ENCODE measurements at places on chromosomes 7 and 10. TPM values are rescaled to one million over a fixed set of nuclear protein-coding genes. Genes with fewer than 3 reads are reported as not detected.

Gene GRM3
- total RNA-seq = not detected

- no peak for DNase-seq
Observed at GRCh38 chr10:78739444-78740053, 329.2 kb upstream of the ZMIZ1 start.

- DNase-seq = no peak
Observed at GRCh38 chr7:83586281-83586680, 62.7 kb downstream of the SEMA3E start.

- no peak for DNase-seq
Observed at GRCh38 chr10:88316292-88316861, 266.7 kb downstream of the RNLS start.

DNA sequence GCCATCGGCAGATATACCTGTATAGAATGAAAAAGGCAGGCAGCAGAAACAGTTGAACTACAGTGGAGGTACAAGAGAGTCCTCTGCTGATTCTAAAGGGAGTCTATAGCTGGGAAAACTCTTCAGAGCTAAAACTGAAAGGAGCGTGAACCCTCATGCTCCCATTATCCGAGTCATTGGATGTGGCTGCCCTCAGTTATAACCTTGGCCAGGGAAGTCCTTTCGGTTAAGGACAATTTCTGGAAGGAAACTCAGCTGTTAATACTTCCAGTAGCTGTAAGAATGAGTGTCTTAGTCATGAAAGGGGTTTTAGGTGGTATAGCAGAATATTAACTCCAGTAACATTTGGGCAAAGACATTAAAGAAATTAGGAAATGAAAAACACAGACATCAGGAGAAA is 14.6 kb upstream of the GNAT3 start:
- no peak for DNase-seq

DNA sequence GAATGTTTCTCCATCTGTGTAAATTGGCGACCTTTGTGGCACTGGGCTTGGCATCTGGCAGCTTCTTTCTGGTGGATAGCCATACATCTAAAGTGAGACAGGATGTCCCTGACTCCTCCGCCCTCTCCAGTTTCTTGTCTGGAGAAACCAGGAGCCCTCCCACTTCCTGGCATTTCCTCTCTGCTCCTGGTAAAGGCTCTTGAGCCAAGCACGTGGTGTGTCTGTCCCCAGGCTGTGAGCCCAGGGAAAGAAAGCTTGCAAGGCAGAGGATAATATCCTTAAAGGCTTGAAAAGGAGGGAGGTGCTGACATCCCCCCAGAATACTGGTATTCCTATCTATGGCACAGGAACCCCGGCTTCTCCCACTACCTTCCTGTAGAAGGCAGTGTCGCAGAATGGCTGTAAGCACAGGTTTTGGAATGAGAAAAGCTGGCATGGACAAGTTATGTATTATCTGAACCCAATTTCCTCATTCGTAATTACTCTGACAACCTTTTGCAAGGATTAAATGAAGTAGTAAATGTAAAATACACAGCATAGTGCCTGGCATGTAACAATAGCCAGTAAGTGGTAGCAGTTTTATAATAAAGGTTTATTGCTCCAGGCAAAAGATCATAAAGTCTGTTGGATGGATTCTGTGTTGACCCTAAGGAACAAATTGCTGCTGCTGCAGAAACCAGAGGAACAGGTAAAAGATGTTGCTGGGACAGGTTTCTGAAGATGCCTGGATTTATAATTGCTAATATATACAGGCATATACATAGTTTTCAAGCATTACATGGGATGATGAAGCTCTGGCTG is 11.8 kb upstream of the ACSL5 start:
- DNase-seq = peak; percentile 70

DNA sequence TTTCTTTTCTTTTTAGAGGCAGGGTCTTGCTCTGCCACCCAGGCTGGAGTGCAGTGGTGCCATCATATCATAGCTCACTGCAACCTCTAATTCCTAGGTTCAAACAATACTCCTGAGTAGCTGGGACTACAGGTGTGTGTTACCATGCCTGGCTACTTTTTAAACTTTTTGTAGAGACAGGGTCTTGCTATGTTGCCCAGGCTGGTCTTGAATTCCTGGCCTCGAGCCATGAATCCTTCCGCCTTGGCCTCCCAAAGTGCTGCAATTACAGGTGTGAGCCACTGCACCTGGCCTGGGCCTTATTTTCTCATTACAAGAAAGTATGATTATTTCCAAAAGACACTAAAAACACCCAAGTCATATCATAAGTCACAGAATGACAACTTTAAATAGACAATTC is 106.6 kb downstream of the CDK6 start:
- no peak for DNase-seq

GRCh38 chr7:47293884-47294555 is 287.9 kb downstream of the TNS3 start:
- DNase-seq = no peak

DNA sequence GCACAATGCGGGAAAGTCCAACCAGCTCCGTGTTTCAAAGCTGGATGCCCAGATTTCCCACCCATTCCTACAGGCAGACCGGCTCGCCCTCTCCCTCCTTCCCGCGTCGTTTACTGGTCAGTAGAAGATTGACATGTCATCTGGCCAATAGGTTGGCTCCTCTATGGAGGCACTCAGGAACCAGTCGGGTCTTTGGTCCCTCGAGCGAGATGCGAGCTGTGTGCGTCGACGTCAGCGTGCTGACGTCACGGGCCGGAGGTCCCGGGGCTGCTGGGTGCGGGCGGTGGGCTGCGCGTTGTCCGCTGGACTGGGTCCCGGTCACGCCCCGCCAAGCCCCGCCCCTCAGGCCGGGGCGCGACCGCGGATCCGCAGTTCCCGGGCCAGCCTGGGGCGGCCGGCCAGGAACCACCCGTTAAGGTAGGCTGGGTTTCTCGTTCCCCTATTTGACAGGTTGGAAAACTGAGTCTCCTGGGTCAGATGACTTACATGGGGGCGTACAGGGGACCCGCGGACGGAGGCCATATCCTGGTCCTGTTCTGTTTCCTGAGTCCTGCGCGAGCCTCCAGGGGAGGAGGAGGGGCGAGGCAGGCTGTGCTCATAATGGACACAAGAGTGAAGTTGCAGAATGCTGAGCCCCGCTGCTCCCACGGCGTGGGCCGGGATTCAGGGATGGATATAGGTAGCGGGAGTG is at the start of gene STARD3NL:
STARD3NL (plus strand) TSS at position 242 of the 691 bp plus-strand sequence. CDS start 29,260 bp downstream, outside the sequence.
- peak; percentile 100 for DNase-seq

GRCh38 chr7:138882249-138882648 is 84.3 kb upstream of the ATP6V0A4 start:
- no peak for DNase-seq

- no peak for DNase-seq
Observed at GRCh38 chr7:42457663-42458062, 220.7 kb upstream of the GLI3 start.

DNA sequence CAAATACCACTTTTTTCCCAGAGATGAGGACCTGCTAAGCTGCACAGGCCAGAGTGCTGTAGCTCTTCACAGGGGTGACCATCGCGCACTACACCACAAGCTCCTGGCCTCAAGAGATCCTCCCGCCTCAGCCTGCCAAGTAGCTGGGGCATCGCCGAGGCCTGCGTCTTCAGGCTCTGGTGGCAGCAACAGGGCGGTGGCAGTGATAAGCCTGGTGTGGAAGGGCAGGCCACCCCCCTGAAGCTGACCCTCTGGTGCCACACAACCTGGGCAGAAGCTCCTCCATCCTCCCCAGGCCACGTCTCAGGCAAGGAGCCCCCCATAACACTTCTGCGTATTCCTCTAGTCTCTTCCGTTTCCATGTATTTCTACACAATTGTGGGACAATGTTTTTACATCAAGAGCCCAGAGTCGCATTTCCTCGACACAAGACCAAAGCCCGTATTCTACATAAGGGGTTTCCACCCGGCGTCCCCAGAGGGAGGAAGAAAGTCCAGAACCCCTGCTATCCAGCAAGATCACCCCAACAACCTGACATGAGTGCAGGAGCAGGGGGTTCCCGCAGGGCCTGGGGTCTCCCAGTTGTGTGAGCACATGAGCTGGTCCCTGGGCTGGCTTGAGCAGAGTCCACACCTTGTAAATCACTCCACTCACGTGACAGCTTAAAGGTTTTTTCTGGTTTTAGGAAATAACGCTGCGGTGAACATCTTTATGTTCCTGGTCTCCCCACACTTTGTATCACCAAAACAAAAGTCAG is 37.6 kb upstream of the NCAPG2 start:
- DNase-seq = no peak

Gene TBX20
- 0.35 TPM for total RNA-seq

DNA sequence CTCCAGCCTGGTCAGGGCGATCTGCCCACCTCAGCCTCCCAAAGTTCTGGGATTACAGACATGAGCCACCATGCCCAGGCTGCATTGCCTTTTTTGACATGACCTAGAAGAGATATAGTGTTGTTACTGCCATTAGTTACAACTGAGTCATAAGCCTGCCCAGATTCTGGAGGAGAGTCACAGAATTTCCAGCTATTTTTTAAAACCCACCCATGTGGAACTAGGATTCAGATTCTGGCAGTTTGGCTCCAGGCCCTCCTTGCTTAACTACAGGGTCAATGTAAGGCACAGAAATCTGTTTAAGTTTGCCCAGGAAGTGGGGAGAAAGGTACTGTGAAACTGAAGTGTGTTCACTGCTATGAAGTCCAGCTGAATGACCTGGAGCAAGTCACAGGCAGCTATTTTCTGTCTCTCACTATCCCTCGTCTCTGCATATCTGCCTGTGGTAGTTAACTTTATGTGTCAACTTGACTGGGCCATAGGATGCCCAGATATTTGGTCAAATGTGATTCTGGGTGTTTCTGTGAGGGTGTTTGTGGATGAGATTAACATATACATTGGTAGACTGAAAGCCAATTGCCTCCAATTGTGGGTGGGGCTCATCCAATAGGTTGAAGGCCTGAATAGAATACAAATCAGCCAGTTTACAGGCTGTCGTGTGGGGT is 8.4 kb upstream of the MARVELD1 start:
- no peak for DNase-seq

DNA sequence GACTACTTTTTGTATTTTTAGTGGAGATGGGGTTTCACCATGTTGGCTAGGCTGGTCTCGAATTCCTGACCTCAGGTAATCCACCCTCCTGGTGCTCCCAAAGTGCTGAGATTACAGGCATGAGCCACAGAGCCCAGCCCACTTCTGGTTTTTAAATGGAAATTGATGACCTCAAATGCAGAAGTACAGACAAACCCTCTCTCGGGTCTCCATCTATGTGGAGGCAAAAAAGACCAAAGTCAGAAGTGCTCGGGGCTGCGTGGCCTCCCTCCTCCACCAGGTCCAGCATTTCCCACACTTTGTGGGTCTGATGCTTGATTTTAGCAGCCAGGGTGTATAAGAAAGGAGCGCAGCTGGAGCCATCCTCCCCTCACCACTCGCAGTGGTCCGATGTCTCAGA is 187.3 kb upstream of the AUTS2 start:
- DNase-seq = no peak

GRCh38 chr10:2985729-2986232 is 81.6 kb upstream of the PFKP start:
- DNase-seq = no peak

DNA sequence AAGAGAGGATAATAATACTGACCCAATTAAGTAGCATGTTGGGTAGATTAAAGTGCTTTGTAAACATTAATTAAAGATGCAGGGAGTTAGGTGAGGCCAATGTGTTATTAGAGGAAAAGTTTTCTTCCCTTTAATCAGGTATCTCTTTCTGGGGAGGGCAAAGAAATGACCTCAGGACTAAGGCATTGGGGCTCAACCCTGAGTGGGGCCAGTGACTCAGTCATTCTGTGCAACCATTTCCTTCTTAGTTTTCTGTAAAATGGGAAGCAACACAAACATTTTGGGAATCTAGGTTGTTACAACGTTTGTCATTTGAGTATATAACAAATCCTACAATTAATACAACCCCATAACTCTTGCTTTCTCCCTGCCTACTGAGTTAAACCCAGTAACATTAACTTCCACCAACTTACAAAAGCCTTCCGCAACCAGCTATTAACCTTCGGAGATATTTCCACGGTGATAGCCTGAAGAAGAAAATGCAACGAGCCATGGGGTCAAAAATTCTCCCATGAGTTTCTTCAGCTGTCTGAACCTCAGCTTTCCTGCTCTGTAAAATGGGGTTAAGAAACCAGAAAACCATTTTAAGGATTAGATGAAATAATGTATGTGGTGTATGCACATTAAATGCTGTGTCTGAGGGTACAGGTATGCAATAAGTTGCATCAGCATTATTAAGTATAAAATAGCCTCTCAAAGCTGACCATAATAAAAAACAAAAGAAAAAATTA is 965 bp upstream of the PROSER2 start:
- no peak for DNase-seq

Gene APBB1IP
- total RNA-seq = 8.4 TPM

DNA sequence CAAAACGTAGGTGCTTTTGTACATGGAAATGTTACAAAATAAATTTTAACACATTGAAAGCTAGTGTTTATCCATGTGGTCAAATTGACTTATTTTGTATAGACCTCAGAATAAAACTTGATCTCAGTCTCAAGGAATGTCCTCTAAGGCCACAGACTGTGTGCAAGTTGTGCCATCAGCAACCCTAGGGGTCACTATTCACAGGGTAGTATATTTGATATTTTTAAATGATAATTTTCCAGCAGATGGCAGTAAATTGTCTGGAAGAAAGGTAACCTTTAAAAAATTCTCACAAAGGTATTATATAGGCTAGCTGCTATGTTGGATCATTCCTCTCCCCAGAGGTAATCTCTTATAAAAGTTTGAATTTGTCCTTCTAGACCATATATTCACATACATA is 12.9 kb upstream of the SNX10 start:
- DNase-seq = no peak

GRCh38 chr10:22693371-22693784 is 21.0 kb downstream of the PIP4K2A start:
- DNase-seq = no peak

Gene SLC26A4
- total RNA-seq = 1.5 TPM

GRCh38 chr10:2202401-2202800 is 465.1 kb upstream of the ADARB2 start:
- DNase-seq = no peak

DNA sequence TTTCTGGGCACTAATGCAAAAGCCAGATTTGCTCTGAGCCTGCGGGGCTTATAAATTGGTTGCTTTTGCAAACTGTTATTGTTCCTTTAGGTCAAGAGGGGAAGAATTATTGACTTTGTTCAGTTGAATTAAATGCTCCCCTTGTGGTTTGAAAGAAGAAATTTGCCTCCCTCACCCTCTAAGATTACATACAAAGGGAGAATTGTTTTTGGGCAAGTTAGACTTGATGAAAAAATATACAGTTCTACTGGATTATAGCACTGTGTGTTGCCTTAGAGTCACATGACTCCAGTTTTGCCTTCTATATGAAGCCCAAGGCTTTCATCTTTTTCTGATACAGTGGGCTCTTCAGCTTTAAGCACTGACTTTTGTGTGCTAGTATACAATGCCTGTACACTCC is 1265.8 kb upstream of the LRRTM3 start:
- no peak for DNase-seq

Gene SNX13
- total RNA-seq = 73.2 TPM

Gene ZNF239
- total RNA-seq = 2.8 TPM

GRCh38 chr7:100393233-100393905 is 20.1 kb downstream of the PILRA start:
- no peak for DNase-seq

Gene KLF6
- 170 TPM for total RNA-seq

Gene SLC26A3
- total RNA-seq = not detected

All from thoracic aorta (tissue), 2 donors.